Activated T-helper 2 cell treated with anti-CD3 and anti-CD28 coated beads, Interferon-gamma antibody, Interleukin-2, Interleukin-4, amounts not matched to agents 10 μg/mL and 5 μg/mL and 100 μg/mL, durations not matched to agents 14 hours and 24 hours and 36 hours (primary cell): ENCODE measurements at places on chromosomes 11 and 22.

- no peak for DNase-seq
Measured at GRCh38 chr11:109298865-109299264, 123.1 kb upstream of the C11orf87 start.

- DNase-seq = no peak
Measured at GRCh38 chr11:8022876-8023275, 35.7 kb downstream of the EIF3F start.

DNA sequence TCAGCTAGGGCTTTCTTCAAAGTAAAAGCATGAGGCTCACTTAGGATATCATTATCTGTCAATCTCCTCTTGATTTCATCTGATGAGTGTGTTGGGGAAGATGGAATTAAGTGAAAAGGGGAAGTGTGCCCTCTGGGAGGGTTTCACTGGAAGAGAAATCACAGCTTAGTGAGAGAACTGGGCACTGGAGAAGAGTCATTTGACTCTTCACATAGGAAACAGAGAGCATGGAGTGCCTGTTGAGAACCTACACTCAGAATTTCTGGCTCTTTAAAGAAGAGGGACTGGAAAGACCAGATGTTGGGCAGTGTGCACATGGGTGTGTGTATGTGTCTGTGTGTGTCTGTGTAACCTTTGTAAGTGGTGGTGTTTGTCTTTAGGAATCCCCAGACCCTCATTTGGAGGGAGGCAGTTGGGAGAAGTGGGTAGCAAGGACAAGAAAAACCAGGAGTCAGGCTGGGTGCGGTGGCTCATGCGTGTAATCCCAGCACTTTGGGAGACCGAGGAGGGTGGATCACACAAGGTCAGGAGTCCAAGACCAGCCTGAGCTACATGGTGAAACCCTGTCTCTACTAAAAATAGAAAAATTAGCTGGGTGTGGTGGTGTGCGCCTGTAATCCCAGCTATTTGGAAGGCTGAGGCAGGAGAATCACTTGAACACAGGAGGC is 10.0 kb downstream of the STX3 start:
- DNase-seq = no peak

DNA sequence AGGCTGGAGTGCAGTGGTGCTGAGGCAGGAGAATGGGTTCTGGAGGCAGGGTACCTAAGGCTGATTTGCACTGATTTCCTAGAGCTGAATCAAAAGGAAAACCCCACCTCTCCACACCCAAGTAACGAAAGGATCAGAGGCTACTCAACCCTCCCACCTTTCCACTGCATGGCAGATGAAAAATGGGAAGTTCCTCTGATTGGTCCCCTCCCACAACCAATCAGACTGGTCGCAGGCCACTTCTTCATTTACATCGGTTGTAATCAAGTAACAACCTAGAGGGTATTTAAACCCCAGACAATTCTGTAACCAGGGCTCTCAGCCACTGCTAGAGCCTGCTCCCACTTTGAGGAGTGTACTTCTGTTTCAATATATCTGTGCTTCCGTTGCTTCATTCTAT is 18.6 kb upstream of the PARVB start:
- no peak for DNase-seq

GRCh38 chr11:68934666-68935065 is 31.0 kb downstream of the IGHMBP2 start:
- no peak for DNase-seq

GRCh38 chr11:67372993-67373647 is at the start of gene CLCF1:
Gene CLCF1, minus strand, starts transcription at chr11:67373598. Its CDS starts 59 bp downstream, at chr11:67373539.
- no peak for DNase-seq

- no peak for DNase-seq
Measured at GRCh38 chr11:123590296-123590912, 64.0 kb downstream of the SCN3B start.

- no peak for DNase-seq
Measured at GRCh38 chr22:17958166-17958565, 66.2 kb downstream of the MICAL3 start.

DNA sequence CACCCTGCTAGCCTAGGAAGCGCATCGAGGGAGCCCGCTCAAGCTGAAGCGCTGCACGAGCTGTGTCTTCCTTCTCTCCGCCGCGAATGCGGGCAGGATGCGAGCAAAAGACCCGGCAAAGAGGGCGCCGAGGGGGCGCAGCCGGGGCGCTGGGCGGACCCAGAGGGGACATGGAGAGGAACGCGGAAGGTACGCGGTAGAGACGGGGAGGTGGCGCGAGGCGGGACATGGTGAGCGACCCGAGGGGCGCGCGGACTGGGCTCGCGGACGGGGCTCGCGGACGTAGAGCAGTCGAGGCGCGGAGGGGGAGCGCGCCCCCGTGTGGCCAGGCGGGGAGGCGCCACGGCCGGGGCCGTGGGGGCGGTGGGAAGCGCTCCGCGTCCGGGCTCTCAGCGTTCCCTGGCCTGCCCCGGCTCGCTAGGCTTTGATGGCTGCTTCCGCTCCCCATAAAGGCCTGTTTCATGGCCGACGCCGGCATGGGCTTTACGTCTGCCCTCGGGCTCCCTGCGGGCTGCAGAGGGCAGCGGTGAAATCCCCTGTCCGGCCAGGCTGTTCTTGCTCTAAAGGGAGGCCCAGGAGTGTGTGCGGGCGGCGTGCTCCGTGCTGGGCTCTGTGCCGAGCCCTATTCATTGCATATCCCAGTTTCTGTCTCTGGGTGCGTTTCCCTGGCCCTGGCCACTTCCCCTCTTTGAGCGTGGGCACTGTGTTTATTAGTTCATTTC is 31.2 kb upstream of the TRIM29 start:
- DNase-seq = peak; percentile 55

DNA sequence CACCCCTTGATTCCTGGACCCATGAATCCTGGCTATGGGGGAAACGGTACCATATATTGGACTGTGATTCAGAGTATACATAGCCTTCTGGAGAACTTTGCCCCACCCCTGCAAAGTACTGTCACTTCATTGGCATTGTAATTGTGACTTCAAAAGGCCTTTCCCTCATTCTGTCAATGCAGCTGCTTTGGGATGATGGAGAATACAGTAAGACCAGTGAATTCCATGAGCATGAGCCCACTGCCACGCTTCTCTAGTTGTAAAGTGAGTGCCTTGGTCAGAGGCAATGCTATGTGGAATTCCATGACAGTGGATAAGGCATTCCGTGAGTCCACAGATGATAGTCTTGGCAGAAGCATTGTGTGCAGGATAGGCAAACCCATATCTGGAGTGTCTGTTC is 25.7 kb upstream of the MSANTD2 start:
- no peak for DNase-seq

DNA sequence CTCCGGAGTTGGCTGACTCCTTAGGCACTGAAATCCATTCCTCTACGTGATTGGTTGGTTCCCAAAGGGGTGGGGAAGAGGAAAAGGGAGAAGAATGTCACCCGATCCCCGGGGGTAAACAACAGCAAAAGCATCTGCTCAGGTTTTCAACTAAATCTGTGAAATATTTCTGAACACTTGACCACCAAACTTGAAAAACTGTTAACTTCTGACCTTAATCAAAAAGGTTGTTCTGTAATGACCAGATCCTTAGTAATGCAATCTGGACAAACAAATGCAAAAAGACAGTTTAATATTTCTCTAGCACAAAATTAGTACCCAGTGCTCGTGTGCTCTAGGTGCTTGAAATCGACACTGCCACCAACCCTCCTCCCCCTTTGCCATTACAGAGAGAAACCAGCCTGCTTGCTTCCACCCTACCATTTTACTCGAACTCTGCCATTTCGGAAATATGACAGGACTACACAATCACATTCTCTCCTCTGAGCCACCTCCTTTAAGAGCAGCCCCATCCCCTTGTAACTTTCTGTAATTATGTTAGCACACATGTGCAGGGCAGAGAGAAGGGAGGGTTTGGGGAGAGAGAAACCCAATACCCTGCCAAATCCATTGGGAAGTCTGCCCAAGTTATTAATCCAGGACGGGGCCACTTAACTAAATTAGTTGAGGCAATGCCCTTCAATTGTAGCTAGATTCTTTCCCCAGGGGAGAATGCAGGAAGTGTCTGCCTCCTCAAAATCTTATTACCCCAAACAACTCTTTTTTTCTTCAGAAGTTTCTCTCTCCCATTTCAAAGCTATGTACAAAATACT is 113.8 kb downstream of the RBFOX2 start:
- no peak for DNase-seq

DNA sequence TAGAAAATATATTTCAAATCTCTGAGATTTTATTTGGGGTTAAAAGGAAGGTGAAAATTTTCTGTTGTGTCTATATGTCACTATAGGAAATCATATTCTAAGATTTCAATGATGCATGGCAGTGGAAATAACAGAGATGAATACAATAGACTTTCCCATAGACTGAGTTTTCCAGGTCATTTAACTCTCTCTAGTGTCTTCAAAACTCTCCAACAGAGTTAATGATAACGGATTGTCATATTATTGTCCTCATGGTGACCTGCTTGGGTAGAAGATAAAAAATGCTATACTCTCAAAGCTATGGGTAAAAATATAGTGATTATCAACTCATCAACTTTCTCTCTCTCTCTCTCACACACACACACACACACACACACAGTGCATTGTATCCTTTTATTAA is 312.9 kb downstream of the CNTN5 start:
- DNase-seq = no peak

GRCh38 chr11:58286249-58286648 is 18.2 kb upstream of the OR10W1 start:
- DNase-seq = no peak

- DNase-seq = no peak
Measured at GRCh38 chr11:104151404-104152204, 12.3 kb downstream of the PDGFD start.

GRCh38 chr11:6440906-6441358 is at the start of gene HPX:
Gene HPX, minus strand, starts transcription at chr11:6440987. Its CDS starts 24 bp downstream, at chr11:6440963.
- DNase-seq = no peak

GRCh38 chr11:86219311-86220193 is 25.0 kb upstream of the EED start:
- no peak for DNase-seq

DNA sequence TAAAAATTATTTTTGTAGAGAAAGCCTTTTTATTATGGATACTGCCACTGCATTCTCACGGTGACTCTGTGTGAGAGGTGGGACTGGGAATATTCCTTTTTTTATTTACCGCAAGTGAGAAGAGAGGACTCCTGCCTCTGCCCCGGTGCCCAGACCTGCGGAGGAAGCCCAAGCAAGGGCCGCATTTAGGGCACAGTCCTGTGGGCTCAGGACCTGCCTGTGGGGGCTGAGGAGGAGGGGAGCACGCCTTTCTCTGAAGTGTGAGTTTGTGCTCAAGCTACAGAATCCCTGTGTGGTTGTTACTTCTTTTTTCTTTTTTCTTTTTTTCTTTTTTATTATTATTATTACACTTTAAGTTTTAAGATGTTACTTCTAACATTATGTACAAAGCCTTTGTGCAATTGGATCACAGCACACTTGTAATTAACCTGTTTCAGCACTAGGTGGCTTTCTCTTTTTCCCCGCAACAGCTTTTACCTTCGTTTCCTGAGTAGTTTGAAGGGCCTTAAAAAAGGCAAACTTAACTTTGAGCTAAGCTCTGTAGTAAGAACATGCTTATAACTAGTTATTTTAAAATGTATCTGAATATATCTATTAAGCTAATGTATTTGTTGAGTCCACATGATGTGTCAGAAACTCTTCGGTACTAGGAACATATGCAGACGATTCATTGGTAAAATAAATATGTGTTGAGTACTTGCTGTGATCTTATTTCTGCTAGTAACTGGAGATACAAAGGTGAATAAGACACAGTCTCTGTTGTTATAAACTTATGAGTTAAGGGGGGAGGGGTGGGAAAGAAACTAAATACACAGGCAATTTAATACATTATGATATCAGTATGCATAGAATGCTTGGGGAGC is 18.3 kb downstream of the AMOTL1 start:
- no peak for DNase-seq

DNA sequence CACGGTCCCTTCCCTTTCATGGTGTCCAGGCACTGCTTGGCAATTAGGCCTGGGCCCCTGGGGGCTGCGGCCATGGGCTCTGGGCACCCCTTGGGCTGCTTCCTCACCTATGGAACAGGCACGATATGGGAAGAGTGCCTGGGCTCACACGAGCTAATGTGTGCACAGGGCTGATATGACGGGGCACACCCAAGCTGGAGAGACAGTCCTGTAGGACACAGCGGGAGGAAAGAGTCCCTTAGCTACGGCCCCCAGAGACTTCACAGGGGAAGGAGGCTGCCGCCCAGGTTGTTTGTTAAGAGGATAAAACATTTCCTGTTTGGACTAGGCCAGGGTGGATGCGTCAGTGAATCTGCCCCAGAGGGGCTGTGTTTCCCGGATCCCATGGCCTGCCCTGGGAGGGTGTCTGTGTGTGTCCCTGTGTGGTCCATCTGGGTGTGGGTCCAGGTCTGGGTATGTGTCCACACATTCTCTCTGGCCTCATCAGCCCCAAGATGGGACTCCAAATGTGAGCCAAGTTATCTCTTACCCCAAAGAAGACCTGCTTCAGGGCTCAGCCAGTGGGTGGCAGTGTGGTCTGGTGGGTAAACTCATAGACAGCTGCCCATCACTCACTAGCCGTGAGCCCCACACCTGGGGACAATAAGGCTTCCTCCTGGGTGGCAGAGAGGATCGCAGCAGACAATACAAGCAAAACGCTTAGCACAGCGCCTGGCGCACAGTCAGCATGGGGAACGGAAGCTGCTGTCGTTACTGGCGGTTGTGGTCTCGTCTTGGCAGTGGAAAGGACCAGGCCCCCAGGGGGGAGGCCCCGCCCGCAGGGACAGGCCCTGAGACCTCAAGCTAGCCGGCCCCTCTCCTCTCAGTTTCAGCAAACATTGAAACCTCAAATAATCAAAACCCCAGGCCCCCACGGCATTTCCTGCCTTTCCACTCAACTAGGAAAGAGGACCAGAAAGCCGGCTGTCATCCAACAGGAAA is 3.2 kb upstream of the EMID1 start:
- DNase-seq = peak; percentile 58

- no peak for DNase-seq
Measured at GRCh38 chr11:114311946-114312345, 15.7 kb downstream of the NNMT start.

DNA sequence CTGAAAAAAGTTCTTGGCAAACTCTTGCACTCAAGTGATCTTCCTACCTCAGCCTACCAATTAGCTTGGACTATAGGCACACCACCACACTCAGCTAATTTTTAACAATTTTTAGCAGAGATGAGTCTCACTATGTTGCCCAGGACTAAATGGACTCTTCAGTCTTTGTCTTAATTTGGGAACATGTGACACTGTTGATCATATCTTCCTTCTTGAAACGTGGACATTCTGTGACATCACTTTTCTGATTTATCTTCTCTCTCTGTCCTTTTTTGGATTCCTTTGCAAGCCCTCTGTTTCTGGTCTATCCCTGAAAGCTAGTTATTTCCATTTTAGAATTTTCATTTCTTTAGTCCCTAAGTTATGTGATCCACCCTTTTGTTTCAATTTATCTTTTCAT is 42.0 kb downstream of the RSF1 start:
- DNase-seq = no peak

GRCh38 chr11:130391711-130392110 is 36.7 kb downstream of the ADAMTS8 start:
- no peak for DNase-seq

DNA sequence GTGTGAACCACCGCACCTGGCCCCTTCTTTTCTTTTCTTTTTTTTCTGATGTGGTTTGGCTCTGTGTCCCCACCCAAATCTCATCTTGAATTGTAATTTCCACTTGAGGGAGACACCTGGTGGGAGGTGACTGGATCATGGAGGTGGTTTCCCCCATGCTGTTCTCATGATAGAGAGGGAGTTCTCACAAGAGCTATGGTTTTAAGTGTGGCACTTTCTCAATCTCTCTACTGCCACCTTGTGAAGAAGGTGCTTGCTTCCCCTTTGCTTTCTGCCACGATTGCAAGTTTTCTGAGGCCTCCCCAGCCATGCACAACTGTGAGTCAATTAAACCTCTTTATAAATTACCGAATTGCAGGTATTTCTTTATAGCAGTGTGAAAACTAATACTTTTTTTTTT is 4.9 kb upstream of the TCN2 start:
- no peak for DNase-seq

- no peak for DNase-seq
Measured at GRCh38 chr11:118281284-118281683, 17.2 kb upstream of the MPZL2 start.
